ENCODE measurements at places on chromosomes 4 and X. TPM values are rescaled to one million over a fixed set of nuclear protein-coding genes. Genes with fewer than 3 reads are reported as not detected.

GRCh38 chr4:53040459-53040815 lies 178.3 kb downstream of the RASL11B start:
- no peak for DNase-seq

DNA sequence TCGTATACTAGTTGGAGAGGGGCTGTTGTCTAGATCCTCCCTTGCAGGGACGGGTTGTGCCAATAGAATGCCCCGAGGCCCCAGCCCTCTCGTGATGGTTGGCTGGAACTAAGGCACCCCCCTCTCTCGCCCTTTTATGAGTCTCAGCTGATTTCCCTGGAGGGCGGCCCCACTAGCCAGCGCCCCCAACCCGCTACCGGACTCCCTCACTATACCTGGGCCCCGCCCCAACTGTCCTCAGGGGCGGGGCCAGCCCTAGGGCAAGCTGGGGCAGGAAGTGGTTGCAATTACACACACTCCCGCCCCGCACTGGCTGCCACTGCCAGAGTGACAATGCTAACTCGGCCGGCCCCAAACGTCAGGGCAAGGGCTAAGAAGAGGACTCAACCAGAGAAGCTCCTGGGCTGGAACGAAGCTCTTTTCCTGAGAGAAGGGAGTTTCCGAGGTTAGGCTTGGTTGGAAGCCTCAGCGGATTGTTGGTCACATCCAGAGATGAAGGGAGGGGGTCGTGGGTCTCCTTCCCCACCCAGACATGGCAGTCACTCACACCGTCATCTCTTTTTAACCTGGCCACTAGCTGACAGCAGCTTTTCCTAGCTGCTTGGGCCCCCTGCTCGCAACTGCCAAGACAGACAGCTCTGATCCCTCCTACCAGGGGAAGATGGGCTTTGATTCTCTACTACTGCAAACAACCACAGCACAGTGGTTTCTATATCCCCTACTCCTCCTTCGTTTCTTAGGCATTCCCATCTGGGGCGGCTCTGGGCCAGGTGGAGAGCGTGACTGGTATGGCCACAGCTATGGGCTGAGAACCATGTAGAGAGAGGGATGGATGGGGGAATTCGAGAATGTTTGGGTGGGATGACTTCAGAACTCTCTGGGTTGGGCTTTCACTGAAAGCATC lies 21.0 kb upstream of the BCORL1 start:
- no peak for DNase-seq

DNA sequence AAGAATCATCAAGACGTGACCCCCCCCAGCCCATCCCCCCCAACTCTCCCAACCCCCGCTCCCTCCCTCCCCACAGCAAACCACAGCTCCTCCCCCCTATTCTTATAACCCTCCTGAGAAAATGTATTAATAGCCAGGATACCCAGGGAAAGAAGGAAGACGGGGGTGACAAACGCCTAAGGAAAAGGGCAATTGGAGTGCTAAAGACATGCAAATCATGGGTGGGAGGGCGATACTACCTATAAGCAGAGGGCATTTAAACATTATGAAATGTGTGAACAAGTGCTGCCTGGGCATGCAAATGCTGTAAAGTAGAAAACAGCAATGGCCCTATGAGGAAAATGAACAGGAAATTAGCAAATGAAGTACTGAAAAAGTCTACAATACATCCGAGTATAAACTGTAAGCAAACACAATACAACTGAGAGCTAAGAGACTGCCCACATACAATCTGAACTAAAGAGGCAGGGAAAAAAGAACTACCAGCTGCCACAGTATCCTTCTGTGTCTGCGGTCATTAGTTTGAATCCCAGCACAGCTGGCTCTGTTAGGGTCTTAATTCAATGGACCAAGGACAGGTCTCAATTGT lies 2.4 kb downstream of the CXXC4 start:
- no peak for DNase-seq

- no peak for DNase-seq
These were observed 605.2 kb upstream of the EPHA5 start for GRCh38 chr4:66275411-66276038.

DNA sequence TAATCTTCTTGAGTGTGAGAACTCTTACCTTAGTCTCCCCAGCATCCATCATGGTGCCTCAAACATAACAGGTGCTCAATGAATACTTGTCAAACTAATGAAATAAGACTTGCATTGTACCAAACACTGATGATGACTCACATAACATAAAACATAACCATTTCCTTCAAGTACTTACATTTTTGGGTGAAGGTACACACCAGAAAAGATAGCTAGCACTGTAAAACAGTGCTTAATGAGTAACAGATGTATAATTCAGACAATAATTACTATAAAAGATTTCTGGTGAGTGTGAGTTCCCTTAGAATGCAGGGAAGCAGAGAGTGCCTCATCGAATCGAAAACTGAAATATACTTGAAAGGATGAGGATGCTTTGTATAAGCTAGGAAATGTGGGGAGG lies 70.1 kb upstream of the HCCS start:
- no peak for DNase-seq

DNA sequence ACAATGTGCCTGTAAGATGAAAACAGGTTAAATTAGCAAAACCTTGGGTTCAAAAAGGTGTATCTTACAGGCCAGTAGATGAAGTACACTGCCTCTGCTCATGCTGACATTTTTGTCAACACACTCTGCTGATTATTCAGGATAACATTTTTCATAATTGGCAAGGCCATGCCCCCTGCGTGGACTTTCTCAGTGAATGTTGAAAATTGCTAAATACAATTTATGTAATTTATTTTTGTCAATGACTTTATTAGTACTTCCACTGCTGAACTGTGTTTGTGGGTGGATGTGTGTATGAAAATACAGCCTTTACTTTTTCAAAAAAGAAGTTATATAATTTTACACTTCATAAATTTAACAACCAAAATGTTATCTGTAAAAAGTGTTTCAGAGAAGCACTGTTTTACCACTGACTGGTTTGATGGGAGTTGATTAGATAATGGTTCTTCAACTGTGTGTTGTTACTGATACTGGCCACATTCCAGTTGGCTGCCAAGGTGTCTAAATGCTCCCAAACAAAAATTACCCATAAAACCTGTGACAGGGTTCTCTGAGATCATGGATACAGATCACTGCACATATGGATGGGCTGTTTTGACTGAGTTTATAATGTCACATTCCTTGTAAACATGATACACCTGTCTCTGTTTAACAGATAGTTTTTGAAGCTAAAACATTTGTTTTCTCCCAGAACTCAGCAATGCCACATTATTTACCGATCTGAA lies 151.9 kb upstream of the SLC7A11 start:
- no peak for DNase-seq

- no peak for DNase-seq
These were observed 197.3 kb downstream of the OR13H1 start for GRCh38 chrX:131741103-131741581.

GRCh38 chr4:1751919-1752283 lies 30.6 kb downstream of the TACC3 start:
- DNase-seq: no peak

- DNase-seq: no peak
These were observed 1537.0 kb downstream of the C4orf33 start for GRCh38 chr4:130632731-130633604.

DNA sequence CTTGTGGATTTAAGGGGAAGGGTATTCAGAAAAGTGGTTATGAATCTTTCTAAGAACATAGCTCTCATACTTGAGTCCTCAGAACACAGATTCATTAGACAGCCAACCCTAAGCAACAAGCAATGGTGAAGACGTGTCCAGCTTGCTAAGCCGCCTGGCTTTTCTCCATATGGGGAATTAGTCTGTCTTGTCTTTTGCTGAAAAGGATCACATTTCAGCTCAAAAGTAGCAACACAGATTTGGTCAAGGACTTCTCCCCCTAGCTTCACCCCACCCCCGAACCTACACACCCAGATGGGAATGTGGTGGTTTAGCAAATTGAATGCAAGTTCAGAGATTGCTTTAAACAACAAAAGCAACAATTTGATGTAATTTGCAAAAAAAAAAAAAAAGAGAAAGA lies 103.3 kb upstream of the RASGEF1B start:
- DNase-seq: no peak

- no peak for DNase-seq
These were observed 1138.7 kb upstream of the PCDH7 start for GRCh38 chr4:29581457-29581856.

GRCh38 chr4:159515314-159516025 lies 412.6 kb downstream of the RAPGEF2 start:
- DNase-seq: no peak

- DNase-seq: no peak
These were observed 4.3 kb upstream of the SLC4A4 start for GRCh38 chr4:71334465-71334882.

DNA sequence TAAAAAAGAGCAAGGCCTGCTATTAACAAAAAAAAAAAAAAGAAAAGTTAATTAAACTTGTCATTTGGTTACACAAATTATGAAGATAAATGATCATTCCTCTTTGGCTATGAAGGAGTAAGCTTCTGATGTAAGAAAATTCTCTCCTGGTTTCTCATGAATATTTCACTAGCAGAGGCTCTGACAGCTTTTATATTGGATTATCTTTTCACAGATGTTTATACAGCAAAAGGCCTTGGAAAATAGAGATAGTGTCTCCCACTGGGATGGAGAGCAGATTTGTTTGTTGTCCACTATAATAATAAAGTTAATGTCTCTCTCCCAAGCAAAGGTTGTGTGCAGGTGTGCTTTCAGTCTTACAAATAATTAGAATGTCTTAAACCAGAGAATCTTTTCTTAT lies 40.7 kb upstream of the PDGFC start:
- DNase-seq: no peak

GRCh38 chr4:161767116-161767515 lies 396.7 kb downstream of the FSTL5 start:
- DNase-seq: no peak

GRCh38 chrX:8906299-8906938 lies 105.2 kb upstream of the FAM9A start:
- no peak for DNase-seq

DNA sequence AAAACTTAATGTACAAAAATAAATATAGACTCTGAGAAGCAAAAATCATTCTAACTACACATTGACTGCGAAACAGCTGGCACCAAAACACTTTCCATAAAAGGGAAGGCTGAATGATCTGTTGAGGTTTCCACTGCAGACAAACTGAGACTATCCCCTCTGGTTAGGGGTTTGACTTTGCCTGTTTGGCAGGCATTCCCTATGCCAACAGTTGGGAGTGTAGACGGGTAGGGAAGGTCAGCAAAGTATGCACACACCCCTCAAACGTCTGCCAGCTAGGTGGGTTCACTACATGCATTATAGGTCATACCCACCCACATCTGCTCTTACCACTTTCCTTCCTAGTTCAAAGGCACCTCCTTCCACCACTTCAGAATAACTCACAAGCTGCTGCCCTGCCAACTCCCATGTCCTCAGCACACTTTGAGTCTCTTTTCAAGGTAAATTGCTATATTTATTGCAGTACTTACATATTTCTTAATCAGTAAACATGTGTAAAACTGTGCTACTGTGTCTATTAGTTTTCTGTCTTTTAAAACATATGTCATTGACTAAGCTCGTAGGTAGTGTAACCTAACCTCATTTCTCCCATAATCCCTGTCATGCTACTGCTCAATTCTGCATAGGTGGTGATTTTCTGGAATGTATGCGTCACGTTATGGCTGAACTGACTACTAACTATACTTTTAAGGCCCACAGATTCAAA lies 12.4 kb downstream of the CTSO start:
- no peak for DNase-seq

DNA sequence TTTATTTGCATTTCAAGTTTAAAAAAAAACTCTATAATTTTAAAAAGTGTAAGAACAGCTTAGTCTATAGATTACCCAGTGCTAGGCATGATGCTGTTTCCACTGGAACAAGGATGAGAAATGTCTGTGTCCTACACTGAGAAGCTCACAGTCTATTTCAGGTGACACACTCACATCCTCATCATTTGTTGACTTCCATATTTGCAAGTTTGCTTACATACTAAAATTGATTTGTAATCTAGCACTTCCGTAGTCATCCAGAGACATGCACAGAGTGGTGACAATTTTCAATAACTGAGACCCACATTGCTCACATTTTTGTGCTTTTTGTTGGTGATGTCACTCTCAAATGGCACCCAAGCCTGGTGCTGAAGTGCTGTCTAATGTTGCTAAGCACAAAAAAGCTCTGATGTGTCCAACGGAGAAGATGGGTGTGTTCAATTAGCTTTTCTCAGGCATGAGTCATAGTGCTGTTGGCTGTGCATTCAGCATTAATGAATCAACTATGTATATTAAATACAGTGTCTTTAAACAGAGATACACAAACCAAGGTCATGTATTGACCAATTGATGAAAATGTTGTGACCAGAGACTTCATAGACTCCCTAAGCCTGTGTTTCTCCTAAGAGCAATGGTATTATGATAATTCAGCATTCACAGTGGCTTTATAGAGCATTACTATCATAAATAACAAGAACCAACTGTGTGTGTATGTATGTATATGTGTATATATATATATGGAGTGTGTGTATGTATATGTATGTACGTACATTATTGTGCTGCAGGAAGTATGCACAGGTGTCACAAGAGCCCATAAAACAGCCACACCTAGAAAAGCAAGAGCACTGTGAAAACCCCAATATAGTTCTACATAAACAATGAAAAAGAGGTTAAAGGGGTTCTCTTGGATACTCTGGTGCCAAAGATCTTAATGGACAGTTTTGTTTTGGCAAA lies 31.2 kb upstream of the VCX3B start:
- DNase-seq: no peak

- DNase-seq: no peak
These were observed 32.7 kb upstream of the SLC25A4 start for GRCh38 chr4:185110375-185110823.

GRCh38 chrX:136658151-136658550 lies 10.2 kb downstream of the CD40LG start:
- DNase-seq: no peak

GRCh38 chr4:36316607-36317006 lies 35.2 kb downstream of the DTHD1 start:
- no peak for DNase-seq

GRCh38 chrX:111447298-111447697 lies 35.3 kb upstream of the DCX start:
- no peak for DNase-seq

GRCh38 chr4:184145596-184145995 lies 72.1 kb downstream of the ENPP6 start:
- DNase-seq: no peak

- DNase-seq: no peak
These were observed 55.7 kb upstream of the SHISA3 start for GRCh38 chr4:42341518-42342026.

DNA sequence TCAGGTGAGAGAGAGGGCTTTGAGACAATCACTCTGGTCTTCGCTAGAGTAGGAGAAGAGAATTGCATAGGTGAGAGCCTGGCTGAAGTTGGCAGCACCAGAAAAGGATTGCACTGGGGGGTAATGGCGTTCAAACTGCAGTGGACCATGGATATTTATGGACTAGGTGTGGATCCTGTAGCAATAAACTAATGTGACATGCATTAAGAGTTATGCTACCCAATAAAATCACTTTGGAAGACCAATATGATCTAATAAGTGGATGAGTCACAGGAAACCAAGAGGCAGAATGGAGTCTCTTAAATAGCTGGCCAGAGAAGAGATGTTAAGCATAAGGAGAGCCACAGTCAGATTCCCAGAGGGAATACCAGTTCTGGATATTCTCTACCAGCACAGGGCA lies 259.8 kb downstream of the FBXO8 start:
- DNase-seq: no peak

CT45A10 gene
- not detected for total RNA-seq

MAGEB2 gene
- 0.10 TPM for total RNA-seq

JCHAIN gene
- 0.36 TPM for total RNA-seq

MPP1 gene
- 89.3 TPM for total RNA-seq

DOK7 gene
- total RNA-seq: 2.4 TPM

CLDN22 gene
- total RNA-seq: not detected

RHOXF1 gene
- total RNA-seq: 0.41 TPM

ZBED1 gene
- total RNA-seq: 23.9 TPM

MCUB gene
- total RNA-seq: 24.1 TPM

OPN1MW2 gene
- total RNA-seq: not detected

HNRNPH2 gene
- 91.5 TPM for total RNA-seq

DDIT4L gene
- not detected for total RNA-seq
